NCI-H460 (cell line): ENCODE measurements at places on chromosomes 13 and 19.

GRCh38 chr13:47421525-47421924 lies 524.7 kb upstream of the HTR2A start:
- DNase-seq, result no peak

GRCh38 chr19:16540948-16541347 lies 1.3 kb downstream of the CHERP start:
- no peak for DNase-seq

DNA sequence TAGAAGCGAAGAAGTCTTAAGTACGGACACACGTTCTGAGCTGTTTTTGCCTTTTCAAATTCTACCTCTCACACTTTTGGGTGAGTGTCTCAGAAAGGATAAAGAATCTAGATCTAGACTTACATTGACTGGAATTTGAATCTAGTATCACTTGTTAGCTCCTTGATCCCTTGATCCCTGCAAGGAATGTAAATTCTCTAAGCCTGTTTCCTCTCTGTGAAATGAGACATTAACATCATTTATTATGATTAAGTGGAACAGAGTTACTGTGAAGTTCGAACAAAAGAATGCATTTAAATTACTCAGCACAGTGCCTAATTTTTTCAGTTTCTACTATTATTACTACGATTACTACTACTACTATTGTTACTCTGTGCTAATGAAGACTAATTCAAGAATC lies 86.6 kb upstream of the POSTN start:
- no peak for DNase-seq

GRCh38 chr19:31491242-31491641 lies 142.0 kb upstream of the TSHZ3 start:
- no peak for DNase-seq

- no peak for DNase-seq
These were observed 64.8 kb upstream of the ZNF85 start for GRCh38 chr19:20858218-20858617.

DNA sequence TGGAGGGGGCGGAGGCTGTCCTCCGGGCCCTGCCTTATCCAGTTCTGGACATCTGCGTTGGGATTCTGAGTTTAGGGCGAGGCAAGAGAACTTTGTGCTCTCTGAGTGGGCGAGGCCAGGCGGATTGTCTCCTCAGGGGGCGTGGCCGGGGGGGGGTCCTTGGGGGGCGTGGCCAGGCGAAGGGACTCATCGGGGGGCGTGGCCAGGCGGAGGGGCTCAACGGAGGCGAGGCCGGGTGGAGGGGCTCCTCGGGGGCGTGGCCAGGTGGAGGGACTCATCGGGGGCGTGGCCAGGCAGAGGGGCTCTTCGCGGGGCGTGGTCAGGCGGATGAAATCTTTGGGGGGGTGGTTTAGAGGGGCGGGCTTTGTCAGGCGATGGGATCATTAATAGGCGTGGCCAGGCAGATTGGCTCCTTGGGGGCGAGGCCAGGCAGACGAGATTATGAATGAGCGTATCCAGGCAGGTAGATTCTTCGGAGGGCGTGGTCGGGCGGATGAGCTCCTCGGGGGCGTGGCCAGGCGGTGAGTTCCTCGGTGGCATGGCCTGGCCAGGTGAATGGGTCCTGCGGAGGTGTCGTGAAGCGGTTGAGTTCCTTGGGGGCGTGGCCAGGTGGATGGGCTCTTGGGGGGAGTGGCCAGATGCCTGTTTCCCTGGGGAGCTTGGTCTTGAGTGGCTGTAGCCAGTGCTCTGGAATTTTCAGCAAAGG lies 10.3 kb upstream of the CACNG7 start:
- DNase-seq, result no peak

DNA sequence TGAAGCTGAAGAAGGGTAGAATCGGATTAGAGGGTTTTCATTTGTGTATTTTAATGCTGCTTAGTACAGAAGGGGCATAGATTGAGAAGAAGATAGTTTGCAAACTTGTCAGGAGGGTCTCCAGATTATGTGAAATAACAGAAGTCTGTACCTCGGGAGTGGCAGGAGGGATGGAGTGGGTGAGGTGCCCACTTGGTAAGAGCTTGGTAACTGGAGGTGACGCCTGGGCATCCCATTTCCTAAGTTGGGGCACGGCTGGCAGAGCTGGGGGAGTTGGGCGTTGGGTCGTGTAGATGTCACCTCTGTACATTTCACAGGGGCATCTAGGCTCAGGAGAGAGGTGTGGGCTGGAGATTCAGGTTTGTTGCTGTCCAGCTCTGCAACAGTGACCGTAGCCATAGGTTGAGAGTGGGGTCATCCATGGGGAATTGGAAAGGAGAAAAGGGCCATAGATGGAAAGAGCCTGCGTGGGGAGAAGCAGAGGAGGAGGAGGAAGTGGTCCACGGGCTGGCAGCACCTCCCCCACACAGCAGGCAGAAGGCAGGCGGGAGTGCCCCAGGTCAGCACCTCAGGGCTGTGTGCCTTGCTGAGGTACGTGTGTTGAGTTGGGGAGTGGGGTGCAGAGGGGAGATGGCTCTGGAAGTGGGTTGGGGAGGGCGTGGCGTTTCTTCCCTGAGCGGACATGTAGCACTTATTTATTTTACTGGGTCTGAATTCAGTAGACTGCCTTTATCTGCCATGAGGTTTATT lies 31.2 kb downstream of the MPHOSPH8 start:
- DNase-seq, result no peak
